Thyroid gland (tissue), 4 donors: ENCODE measurements at places on chromosomes 11 and 22. TPM values are rescaled to one million over a fixed set of nuclear protein-coding genes. Genes with fewer than 3 reads are reported as not detected.

DNA sequence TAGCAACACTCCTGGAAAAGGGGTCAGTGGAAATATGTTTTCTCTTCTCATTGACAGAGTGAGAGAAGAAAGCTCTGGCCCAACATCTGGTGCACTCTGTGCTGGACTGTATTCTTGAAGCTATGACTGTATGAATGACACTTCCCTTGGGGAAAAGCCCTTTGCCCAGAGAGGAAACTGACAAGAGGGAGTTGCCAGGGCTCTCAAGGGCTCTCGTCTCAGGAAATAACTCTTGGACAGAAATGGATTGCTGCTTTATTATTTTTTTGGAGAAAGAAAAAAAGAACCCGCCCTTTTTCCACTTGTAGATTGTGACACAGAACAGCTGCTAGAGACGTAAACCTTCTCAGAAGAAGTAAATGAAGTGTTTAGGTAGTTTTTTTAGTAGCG lies 11.4 kb downstream of the ETS1 start:
- H3K4me3 ChIP-seq, result no peak overlapping the region
- no peaks in the 10 kb centered on the region for H3K27me3 ChIP-seq
- peak overlapping the region; percentile 46 for H3K27ac ChIP-seq

DNA sequence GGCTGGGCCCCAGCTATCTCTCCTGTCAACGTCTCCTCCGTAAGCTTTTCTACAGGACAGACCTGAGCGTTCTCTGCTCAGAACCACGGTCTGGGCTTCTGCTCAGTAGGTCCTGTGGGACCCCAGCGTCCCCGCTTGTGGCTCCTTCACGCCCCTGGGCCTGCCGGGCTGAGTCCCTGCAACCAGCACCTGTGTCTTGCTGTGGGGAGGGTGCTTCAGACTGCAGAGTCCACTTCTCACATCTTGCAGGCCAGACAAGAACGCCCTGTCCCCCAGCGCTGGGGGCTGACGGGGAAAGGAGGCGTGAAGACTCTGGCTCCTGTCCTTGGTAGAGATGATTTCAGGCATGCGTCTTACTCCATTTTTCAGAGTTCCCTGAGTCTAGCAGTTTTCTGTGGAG lies 1480.8 kb downstream of the BRD1 start:
- no peak for DNase-seq
- no peaks in the 10 kb centered on the region for H3K36me3 ChIP-seq
- no peaks in the 10 kb centered on the region for H3K4me1 ChIP-seq
- no peaks in the 10 kb centered on the region for H3K27me3 ChIP-seq
- H3K4me3 ChIP-seq, result no peak overlapping the region

DNA sequence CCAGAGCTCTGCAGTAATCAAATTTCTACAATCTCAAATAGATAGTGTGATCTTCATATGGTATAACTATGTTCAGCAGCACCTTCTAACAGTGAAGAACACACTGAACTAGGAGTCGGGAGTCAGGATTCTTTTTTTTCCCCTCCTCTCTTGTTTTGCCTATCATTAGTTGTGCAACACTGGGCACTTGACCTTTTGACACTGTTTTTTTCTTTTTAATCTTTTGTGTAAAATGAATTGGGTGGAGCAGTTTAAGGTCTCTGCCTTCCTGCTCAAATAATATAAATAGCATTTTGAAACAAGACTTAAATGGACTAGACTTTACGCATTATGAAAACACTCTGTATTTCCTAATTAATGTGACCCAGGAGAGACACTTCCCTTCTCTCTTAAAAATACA lies 39.7 kb downstream of the CTSC start:
- H3K27me3 ChIP-seq, result no peaks in the 10 kb centered on the region
- peaks cover 11% of the 10 kb centered on the region for H3K4me1 ChIP-seq
- H3K36me3 ChIP-seq, result no peaks in the 10 kb centered on the region
- no peak for DNase-seq
- H3K4me3 ChIP-seq, result no peak overlapping the region

GRCh38 chr22:22040908-22041307 lies 58.3 kb upstream of the TOP3B start:
- no peaks in the 10 kb centered on the region for H3K4me1 ChIP-seq
- no peaks in the 10 kb centered on the region for H3K27me3 ChIP-seq
- no peaks in the 10 kb centered on the region for H3K36me3 ChIP-seq
- no peak for DNase-seq

- no peak overlapping the region for H3K27ac ChIP-seq
- no peaks in the 10 kb centered on the region for H3K4me1 ChIP-seq
- no peak overlapping the region for H3K4me3 ChIP-seq
- H3K27me3 ChIP-seq, result no peaks in the 10 kb centered on the region
Measured at GRCh38 chr11:14347991-14348390, 11.0 kb downstream of the RRAS2 start.

- H3K36me3 ChIP-seq, result no peaks in the 10 kb centered on the region
- no peak overlapping the region for H3K4me3 ChIP-seq
- no peaks in the 10 kb centered on the region for H3K4me1 ChIP-seq
- DNase-seq, result no peak
- no peaks in the 10 kb centered on the region for H3K27me3 ChIP-seq
- H3K27ac ChIP-seq, result no peak overlapping the region
Measured at GRCh38 chr22:41757502-41757901, 43.0 kb upstream of the CCDC134 start.

- H3K36me3 ChIP-seq, result no peaks in the 10 kb centered on the region
- no peak overlapping the region for H3K4me3 ChIP-seq
- no peak overlapping the region for H3K27ac ChIP-seq
- H3K4me1 ChIP-seq, result no peaks in the 10 kb centered on the region
- no peaks in the 10 kb centered on the region for H3K27me3 ChIP-seq
- DNase-seq, result no peak
Measured at GRCh38 chr22:27635852-27636251, 165.7 kb downstream of the MN1 start.

DNA sequence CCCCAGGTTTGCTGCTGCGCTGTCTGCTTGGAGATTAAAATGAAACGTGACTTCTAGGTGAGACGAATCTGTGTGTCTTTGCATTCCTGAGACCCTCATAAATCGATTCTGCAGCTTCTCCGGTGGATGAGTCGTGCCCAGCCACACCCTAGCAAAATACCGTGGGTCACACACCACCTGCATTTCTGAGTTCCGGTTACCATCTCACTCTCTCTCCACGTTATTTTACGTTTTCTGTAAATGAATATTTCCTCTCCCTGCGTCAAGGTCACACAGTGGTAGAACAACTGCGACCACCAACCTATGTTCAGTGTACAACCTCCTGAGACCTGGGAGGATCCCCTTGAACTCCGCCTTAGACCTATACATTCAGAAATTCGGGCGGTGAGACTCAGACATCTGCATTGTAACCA lies 1.1 kb downstream of the YWHAH start:
- no peaks in the 10 kb centered on the region for H3K27me3 ChIP-seq
- peaks cover 9% of the 10 kb centered on the region for H3K4me1 ChIP-seq
- peak overlapping the region; percentile 73 for H3K4me3 ChIP-seq
- peak overlapping the region; percentile 96 for H3K27ac ChIP-seq
- peaks cover 6% of the 10 kb centered on the region for H3K36me3 ChIP-seq

GRCh38 chr11:132205496-132205895 lies 835.1 kb downstream of the NTM start:
- no peak overlapping the region for H3K27ac ChIP-seq
- H3K27me3 ChIP-seq, result no peaks in the 10 kb centered on the region
- DNase-seq, result no peak
- no peaks in the 10 kb centered on the region for H3K36me3 ChIP-seq

GRCh38 chr11:1445741-1446445 lies 40.7 kb downstream of the MOB2 start:
- H3K27me3 ChIP-seq, result no peaks in the 10 kb centered on the region
- no peaks in the 10 kb centered on the region for H3K36me3 ChIP-seq
- DNase-seq, result no peak
- no peak overlapping the region for H3K27ac ChIP-seq
- peaks cover 8% of the 10 kb centered on the region for H3K4me1 ChIP-seq

GRCh38 chr11:95611827-95612226 lies 177.8 kb downstream of the FAM76B start:
- DNase-seq, result no peak
- no peaks in the 10 kb centered on the region for H3K27me3 ChIP-seq
- no peaks in the 10 kb centered on the region for H3K36me3 ChIP-seq
- no peaks in the 10 kb centered on the region for H3K4me1 ChIP-seq
- H3K27ac ChIP-seq, result no peak overlapping the region

DNA sequence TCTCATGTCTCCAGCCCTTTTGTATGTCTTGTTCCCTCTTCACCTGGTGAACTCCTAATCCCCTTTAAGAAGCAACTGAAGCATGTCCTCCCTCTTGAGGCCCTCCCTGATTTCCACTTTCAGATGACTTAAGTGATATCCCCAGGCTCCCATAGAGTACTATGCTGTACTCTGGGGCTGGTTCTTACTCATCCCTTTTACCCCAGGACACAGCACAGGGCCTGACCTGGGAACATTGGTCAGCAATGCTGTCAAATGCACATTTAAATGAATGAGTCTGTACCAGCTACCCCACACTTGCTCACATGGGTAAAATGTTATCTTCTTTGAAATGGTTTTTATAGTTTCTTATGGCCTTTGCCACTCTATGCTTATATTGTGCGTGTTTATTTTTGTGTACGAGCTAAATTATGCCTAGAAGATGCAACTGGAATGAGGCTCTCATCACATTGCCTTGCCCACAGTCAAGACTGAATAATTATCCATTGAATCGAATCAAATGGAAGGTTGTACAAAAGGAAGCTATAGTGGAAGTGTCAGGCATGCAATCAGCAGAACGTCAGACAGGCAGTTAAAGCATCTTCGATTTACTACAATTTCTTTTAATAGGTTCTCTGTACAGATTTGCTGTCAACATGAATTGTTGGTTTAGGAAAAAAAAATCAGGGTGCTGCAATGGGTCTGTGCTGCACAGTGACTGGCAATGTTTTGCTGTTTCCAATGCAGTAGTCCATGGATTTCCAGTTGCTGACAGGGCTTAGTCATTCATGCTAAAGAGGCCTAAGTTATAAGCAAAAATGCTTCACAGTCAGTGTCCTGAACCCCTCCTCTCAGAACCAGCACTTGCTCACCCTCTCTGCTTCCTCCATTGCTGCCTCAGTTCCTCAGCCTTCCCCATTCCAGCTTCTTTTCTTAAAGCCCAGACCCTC lies 79.5 kb downstream of the PARVA start:
- no peak overlapping the region for H3K4me3 ChIP-seq
- H3K27ac ChIP-seq, result no peak overlapping the region
- no peaks in the 10 kb centered on the region for H3K36me3 ChIP-seq
- peaks cover 32% of the 10 kb centered on the region for H3K4me1 ChIP-seq
- no peaks in the 10 kb centered on the region for H3K27me3 ChIP-seq
- DNase-seq, result no peak

- DNase-seq, result no peak
- H3K36me3 ChIP-seq, result no peaks in the 10 kb centered on the region
- no peaks in the 10 kb centered on the region for H3K27me3 ChIP-seq
- H3K4me1 ChIP-seq, result no peaks in the 10 kb centered on the region
Measured at GRCh38 chr11:102253020-102253715, 64.1 kb upstream of the BIRC3 start.

DNA sequence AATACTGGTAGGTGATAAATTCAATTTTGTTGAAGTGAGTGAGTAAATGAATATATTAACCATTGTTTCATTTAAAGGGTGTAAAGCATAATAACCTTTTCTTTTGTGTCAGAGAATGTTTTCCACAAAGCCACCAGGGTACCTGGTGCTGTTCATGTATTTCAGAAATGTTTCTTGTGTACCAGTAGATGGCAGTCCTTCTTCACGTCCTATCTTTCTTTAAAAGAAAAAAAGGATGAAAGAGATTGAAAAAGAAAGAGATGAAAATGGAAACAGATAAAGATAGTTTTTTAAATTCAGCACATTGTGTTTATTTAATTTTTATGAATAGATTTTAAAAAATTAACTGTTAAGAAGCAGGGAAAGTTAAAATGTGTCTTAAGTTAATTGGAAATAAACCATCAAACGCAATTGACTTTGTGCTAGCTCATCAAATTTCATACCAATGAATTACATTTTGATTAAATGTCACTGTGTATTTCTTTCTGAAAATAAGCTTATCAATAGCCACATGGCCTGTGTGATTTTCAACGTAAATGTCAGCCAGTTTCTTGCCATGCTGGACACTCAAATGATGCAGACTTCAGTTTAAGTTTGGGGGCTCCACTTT lies 65.5 kb upstream of the CHORDC1 start:
- no peak overlapping the region for H3K27ac ChIP-seq
- H3K27me3 ChIP-seq, result no peaks in the 10 kb centered on the region
- no peaks in the 10 kb centered on the region for H3K4me1 ChIP-seq
- DNase-seq, result no peak
- H3K4me3 ChIP-seq, result no peak overlapping the region

DNA sequence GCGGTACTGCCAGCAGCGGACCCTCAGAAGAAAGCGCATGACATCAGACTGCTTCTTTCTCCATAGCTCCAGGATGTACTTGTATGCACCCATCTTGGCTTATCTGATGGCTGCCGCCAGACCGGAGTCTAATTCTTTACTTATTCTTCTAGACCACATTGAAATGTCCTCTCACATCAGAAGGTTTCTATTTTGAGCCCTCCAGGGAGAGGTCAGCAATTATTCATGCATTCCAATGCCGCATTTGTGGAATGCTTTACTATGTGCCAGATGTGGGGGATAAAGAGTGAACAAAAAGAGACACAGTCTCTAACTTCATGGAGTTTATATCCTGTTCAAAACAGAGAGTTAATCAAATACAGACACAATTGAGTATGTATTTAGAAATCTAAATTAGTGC lies 230.1 kb downstream of the MIAT start:
- no peaks in the 10 kb centered on the region for H3K36me3 ChIP-seq
- peaks cover 13% of the 10 kb centered on the region for H3K4me1 ChIP-seq
- DNase-seq, result no peak

GRCh38 chr11:94455861-94456260 lies 37.8 kb downstream of the MRE11 start:
- H3K27ac ChIP-seq, result no peak overlapping the region
- no peaks in the 10 kb centered on the region for H3K27me3 ChIP-seq
- peak; percentile 59 for DNase-seq
- H3K36me3 ChIP-seq, result no peaks in the 10 kb centered on the region

GRCh38 chr22:37068859-37069258 lies 17.3 kb downstream of the KCTD17 start:
- H3K4me1 ChIP-seq, result no peaks in the 10 kb centered on the region
- H3K4me3 ChIP-seq, result no peak overlapping the region
- no peaks in the 10 kb centered on the region for H3K36me3 ChIP-seq

- H3K36me3 ChIP-seq, result no peaks in the 10 kb centered on the region
- no peak overlapping the region for H3K4me3 ChIP-seq
- DNase-seq, result no peak
- no peaks in the 10 kb centered on the region for H3K27me3 ChIP-seq
Measured at GRCh38 chr11:118216621-118217481, 8.0 kb downstream of the JAML start.

Gene C11orf52
- total RNA-seq, result 24.5 TPM

Gene RAC2
- 4.5 TPM for total RNA-seq

Gene OR52H1
- total RNA-seq, result 2.8 TPM

Gene OR4S1
- not detected for total RNA-seq

Gene TECTA
- total RNA-seq, result 6.4 TPM

Gene SDHAF2
- 44.2 TPM for total RNA-seq

Gene HEPN1
- total RNA-seq, result not detected

Gene CHRM4
- total RNA-seq, result 0.22 TPM

Gene SPDYC
- total RNA-seq, result not detected
